ENCODE measurements at places on chromosomes 7 and 10.

GRCh38 chr7:140326116-140326928 is 72.0 kb downstream of the SLC37A3 start:
- H3K4me3 ChIP-seq, result no peak overlapping the region
- H3K27me3 ChIP-seq, result no peaks in the 10 kb centered on the region
- peak; percentile 41 for DNase-seq
- H3K27ac ChIP-seq, result no peak overlapping the region
- no peaks in the 10 kb centered on the region for H3K4me1 ChIP-seq

DNA sequence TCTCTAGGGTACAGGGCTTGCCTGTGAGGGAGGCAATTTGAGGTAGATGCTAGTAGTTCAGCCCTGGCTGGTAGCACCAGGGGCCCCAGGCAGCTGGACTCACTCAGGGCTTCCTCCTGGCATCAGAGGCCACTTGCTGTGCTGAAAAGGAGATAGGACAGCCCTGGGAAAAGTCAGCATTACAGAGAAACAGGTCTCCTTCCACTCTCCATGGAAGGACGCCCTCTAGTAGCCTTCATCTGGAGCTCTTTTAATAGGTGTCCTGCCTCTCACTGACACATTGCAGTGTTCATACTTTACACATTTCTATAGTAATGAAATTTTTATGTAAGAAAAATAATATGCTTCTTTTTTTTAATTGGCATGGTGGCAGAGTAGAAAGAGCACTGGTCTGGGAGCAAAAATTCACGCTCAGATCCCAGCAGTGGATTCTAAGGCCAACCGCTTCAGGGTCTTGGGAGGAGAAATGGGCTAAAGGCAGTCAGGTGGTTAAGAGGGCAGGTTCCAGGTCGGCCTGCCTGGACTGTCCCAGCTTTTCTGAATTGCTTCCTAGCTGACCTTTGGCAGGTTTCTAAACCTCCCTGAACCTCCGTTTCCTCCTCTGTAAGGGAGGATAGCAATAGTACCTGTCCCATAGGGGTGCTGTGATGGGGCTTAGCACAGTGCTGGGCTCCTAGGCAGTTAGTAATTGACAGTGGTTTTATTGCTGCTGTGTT is 35.8 kb downstream of the AIFM2 start:
- peaks cover 4% of the 10 kb centered on the region for H3K36me3 ChIP-seq
- no peaks in the 10 kb centered on the region for H3K27me3 ChIP-seq
- DNase-seq, result no peak
- no peak overlapping the region for H3K4me3 ChIP-seq
- H3K27ac ChIP-seq, result no peak overlapping the region

DNA sequence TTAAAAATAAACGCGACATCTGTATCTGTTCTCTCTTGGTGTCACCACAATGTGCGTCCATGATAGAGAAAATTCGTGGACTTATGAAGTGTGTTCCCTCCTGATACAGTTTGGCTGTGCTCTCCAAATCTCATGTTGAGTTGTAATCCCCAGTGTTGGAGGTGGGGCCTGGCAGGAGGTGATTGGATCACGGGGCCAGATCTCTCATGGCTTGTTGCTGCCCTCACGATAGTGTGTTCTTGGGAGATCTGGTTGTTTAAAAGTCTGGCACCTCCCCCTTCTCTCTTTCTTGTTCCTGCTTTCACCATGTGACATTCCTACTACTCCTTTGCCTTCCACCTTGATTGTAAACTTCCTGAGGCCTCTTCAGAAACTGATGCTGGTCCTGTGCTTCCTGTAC is 229.4 kb upstream of the MYO3A start:
- H3K27me3 ChIP-seq, result no peaks in the 10 kb centered on the region
- no peak overlapping the region for H3K27ac ChIP-seq
- peaks cover 1% of the 10 kb centered on the region for H3K4me1 ChIP-seq
- no peaks in the 10 kb centered on the region for H3K36me3 ChIP-seq
- no peak for DNase-seq

GRCh38 chr7:101299511-101300464 is 21.8 kb downstream of the IFT22 start:
- H3K27me3 ChIP-seq, result peaks cover 57% of the 10 kb centered on the region
- H3K4me3 ChIP-seq, result no peak overlapping the region
- no peak overlapping the region for H3K27ac ChIP-seq
- no peak for DNase-seq
- peaks cover 6% of the 10 kb centered on the region for H3K4me1 ChIP-seq
- peaks cover 9% of the 10 kb centered on the region for H3K36me3 ChIP-seq

DNA sequence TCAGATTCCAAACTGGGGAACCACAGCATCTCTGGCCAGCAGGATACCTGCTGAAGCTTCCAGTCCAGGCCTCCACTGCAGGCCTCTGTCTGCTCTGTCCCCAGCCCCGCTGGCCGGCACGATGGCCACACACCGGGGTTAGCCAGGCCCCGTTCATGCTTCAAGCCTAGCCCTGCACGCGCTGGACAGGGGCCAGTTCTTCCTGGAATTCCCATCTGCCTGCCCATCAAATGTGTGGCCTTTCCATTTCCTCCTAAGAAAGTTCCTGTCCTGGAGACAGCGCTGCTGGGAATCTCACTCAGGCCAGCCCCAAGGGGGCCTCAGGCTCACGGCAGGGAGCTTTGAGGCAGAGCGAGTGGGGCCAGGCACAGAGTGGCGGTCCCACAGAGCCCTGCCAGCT is 18.0 kb downstream of the SH2B2 start:
- peaks cover 17% of the 10 kb centered on the region for H3K4me1 ChIP-seq
- no peaks in the 10 kb centered on the region for H3K27me3 ChIP-seq
- no peaks in the 10 kb centered on the region for H3K36me3 ChIP-seq
- no peak for DNase-seq
- no peak overlapping the region for H3K4me3 ChIP-seq
- H3K27ac ChIP-seq, result no peak overlapping the region

GRCh38 chr10:129880191-129880870 is 83.7 kb downstream of the EBF3 start:
- DNase-seq, result no peak
- no peaks in the 10 kb centered on the region for H3K36me3 ChIP-seq
- H3K27ac ChIP-seq, result no peak overlapping the region
- H3K4me3 ChIP-seq, result no peak overlapping the region

- H3K36me3 ChIP-seq, result peaks cover 9% of the 10 kb centered on the region
- no peaks in the 10 kb centered on the region for H3K4me1 ChIP-seq
- H3K27ac ChIP-seq, result no peak overlapping the region
- H3K4me3 ChIP-seq, result no peak overlapping the region
- DNase-seq, result no peak
Observed at GRCh38 chr7:549891-550625, 30.4 kb upstream of the PDGFA start.

DNA sequence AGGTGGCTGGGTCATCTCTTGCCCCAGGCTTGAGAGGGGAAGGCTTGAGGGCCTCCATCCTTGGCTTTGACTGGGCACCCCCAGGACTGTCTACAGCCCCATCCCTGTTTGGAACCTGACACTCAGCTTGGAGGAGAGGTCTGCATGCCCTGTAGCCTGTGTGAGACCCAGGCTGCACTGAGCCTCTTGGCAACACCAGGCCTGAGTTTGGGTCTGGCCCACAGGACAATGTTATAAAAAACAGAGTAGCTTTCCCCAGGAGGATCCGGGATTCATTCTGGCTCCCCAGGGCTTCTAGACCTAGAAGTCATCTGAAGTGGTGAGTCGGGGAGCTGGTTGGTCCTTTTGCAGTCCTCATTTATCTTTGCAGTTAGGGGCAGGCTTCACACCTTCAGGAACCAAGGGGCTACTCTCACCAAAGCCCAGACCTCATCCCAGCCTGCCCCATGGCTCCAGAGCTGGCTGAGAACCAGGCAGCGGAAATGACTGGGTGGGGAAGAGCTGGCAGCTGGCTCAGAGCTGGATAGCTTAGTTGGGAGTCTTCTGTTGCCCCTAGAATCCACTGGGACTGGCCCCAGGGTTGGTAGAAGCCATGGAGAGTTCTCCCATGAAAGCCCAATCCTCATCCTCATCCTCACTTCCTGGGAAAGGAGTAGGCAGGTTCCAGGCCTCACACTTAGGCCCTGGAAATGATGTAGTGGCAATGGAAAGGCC is 68.8 kb downstream of the ADCYAP1R1 start:
- H3K4me1 ChIP-seq, result no peaks in the 10 kb centered on the region
- no peak overlapping the region for H3K4me3 ChIP-seq
- peaks cover 4% of the 10 kb centered on the region for H3K27me3 ChIP-seq
- H3K36me3 ChIP-seq, result no peaks in the 10 kb centered on the region

GRCh38 chr7:140876519-140877248 is 48.0 kb downstream of the BRAF start:
- no peak overlapping the region for H3K4me3 ChIP-seq
- DNase-seq, result no peak
- H3K27me3 ChIP-seq, result no peaks in the 10 kb centered on the region
- peaks cover 47% of the 10 kb centered on the region for H3K4me1 ChIP-seq
- peaks cover 24% of the 10 kb centered on the region for H3K36me3 ChIP-seq

GRCh38 chr7:116215551-116215950 is 5.2 kb downstream of the TES start:
- peaks cover 9% of the 10 kb centered on the region for H3K36me3 ChIP-seq
- peak overlapping the region; percentile 65 for H3K27ac ChIP-seq
- H3K4me3 ChIP-seq, result peak overlapping the region; percentile 42

DNA sequence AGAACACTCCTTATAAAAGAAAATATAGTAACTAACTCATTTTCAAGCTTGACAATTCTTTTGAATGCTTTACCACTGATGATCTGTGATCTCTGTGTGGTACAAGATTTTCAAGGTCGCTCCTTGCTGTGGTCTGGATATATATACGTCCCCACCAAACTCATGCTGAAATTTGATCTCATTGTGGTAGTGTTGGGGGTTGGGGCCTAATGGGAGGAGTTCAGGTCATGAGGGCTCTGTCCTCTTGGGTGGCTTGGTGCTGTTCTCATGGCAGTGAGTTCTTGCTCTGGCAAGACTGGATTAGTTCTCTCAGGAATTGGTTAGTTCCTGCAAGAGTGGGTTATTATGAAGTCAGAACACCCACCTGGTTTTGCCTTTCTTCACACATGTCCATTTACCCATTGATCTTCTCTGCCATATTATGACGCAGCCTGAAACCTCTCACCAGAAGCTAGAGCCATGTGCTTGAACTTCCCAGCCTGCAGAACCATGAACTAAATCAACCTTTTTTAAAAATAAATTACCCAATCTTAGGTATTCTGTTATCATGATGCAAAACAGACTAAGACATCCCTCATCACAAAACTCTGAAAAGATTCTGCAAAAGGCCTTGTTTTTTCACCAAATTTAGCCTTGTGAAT is 8.3 kb upstream of the EDRF1 start:
- no peaks in the 10 kb centered on the region for H3K4me1 ChIP-seq
- DNase-seq, result no peak
- H3K36me3 ChIP-seq, result no peaks in the 10 kb centered on the region
- no peak overlapping the region for H3K4me3 ChIP-seq
- H3K27ac ChIP-seq, result no peak overlapping the region

DNA sequence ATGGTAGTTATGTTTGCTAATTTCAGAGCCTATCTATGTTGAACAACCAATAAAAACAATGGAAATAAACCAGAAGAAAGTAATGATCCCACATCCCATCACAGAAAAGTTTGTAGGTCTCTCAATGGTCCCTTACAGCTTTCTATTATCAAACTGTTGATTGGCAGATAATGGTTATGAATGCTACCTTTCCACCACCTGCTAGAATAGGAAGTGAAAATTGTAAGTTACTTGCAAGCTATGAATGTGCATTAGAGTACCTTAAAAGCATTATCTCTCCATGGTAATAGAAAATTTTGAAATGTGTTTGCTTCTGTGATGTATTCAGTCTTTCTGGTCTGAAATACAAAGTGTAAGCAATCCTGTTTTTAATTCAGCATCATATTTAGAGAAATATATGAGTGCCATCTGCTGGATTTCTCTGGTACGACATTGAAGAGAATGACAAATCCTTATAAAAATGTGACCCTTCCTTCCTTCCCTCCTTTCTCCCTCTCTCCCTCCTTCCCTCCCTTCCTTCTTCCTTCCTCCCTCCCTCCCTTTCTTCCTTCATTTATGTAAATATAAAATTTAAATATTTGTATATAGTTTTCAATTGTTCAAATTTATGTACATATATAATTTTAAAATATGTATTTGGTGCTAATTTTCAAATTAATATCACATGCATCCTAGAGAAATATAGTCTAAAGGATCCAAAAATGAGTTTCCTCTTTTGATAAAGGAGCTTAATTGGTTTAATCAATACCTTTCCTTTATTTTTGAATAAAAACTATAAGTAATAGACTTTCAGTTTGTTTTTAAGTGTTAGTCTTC is 41.4 kb upstream of the PNLIPRP3 start:
- no peak overlapping the region for H3K27ac ChIP-seq
- H3K36me3 ChIP-seq, result no peaks in the 10 kb centered on the region
- H3K4me3 ChIP-seq, result no peak overlapping the region
- H3K27me3 ChIP-seq, result peaks cover 7% of the 10 kb centered on the region

GRCh38 chr10:59064759-59065539 is 111.5 kb upstream of the PHYHIPL start:
- no peaks in the 10 kb centered on the region for H3K4me1 ChIP-seq
- H3K27ac ChIP-seq, result no peak overlapping the region
- DNase-seq, result no peak
- H3K27me3 ChIP-seq, result peaks cover 2% of the 10 kb centered on the region
- no peak overlapping the region for H3K4me3 ChIP-seq
- no peaks in the 10 kb centered on the region for H3K36me3 ChIP-seq

GRCh38 chr7:43568529-43568928 is 14.4 kb upstream of the STK17A start:
- DNase-seq, result no peak
- peaks cover 33% of the 10 kb centered on the region for H3K4me1 ChIP-seq
- no peaks in the 10 kb centered on the region for H3K36me3 ChIP-seq
- peaks cover 2% of the 10 kb centered on the region for H3K27me3 ChIP-seq
- no peak overlapping the region for H3K4me3 ChIP-seq
- no peak overlapping the region for H3K27ac ChIP-seq

DNA sequence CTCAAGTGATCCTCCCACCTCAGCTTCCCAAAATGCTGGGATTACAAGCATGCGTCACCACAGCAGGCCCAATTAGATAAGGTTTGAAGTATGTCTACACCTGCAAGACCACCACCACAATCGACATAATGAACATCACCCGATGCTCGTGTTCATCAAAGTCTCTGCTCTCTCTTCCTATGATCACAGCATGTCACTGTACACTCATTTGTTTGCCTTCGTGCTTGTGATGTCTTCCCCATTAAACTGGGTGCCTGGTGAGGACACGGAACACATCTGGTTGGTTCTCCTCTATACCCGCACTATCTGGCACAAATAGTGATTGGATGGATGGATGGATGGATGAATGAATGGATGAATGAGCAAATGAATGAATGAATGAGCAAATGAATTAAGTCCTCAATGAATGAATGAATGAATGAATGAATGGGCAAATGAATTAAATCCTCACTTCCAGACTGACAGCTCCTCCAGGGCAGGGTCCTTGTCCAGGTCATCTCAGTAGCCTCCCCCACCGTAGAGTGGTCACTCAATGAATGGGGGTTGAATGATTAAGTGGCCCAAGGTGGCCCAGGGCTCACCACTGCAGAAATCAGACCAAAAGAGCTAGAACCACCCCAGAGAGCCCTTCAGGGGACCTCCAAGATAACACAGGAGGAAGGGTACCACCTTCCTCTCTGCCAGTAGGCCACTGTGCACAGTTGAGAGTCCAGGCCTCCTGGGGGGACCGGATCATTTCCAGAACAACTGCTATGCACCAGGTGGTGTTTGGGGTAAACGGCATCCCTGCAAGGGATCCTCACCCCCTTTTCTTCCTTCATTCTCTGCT is 101.9 kb upstream of the TNRC18 start:
- DNase-seq, result peak; percentile 47
- peaks cover 37% of the 10 kb centered on the region for H3K4me1 ChIP-seq
- peak overlapping the region; percentile 99 for H3K4me3 ChIP-seq
- H3K36me3 ChIP-seq, result peaks cover 51% of the 10 kb centered on the region
- H3K27ac ChIP-seq, result peak overlapping the region; percentile 90
- H3K27me3 ChIP-seq, result peaks cover 3% of the 10 kb centered on the region

GRCh38 chr10:131446171-131446570 is 134.7 kb upstream of the TCERG1L start:
- no peaks in the 10 kb centered on the region for H3K4me1 ChIP-seq
- no peaks in the 10 kb centered on the region for H3K27me3 ChIP-seq
- no peak overlapping the region for H3K27ac ChIP-seq
- H3K36me3 ChIP-seq, result no peaks in the 10 kb centered on the region
- DNase-seq, result no peak

All from activated naive CD8-positive, alpha-beta T cell treated with anti-CD3 and anti-CD28 coated beads, Interleukin-2, amount 50 U/mL, for 24 hours (primary cell).